ENCODE measurements at places on chromosomes 1 and 21.

- no peak for DNase-seq
These were observed 2.0 kb downstream of the SYDE2 start for GRCh38 chr1:85198864-85199263.

DNA sequence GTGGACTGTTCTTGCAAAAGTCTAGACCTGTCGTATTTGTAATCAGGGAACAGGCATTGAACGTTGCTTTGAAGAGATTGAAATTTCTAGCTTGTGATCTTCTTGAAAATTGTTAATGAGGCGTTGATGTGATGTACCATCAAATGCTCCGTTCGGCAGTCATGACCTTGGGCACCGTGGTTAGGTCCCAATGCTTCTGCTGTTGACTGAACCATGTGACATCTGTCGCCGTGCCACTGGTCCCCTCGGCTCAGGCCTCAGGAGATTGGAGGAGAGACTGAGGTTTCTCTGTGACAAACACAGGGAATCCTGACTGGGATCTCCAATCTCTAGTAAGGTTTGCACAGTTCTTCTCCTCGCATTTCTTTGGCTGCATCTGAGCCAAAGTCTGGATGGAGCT, 18.1 kb upstream of the KCNAB2 start:
- no peak for DNase-seq

DNA sequence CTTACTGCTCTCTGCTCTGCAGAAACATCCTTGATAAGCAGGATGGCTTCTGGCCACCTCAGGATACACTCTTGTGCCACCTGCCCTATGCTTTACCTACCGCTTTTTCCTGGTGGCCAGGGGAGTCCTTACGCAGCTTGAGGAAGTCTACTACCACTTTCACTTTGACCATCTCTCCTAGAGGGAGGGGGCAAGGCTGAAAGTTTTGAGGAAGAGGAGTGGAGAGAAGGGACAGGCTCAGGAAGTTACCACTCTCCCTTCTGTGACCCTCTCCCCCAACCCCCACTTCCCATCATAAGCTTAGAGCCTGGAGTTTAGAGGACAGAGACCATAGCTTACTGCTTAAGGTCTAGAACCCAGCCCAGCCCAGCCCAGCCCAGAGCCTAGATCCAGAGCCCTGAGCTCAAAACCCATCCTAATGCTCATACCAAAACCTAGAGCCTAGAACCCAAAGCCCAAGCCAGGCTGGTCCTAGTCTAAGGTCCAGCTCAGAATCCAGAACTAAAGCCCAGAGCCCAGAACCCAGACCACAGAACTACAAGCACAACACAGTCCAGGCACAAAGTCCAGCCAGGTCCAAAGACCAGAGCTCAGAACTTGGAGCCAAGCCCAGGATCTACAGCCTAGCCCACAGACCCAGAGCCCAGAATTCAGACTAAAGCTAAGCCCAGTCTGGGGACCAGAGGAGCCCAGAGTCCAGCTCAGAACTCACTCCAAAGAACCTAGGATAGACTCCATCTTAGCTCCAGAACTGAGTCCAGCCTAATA, 18.0 kb upstream of the MFSD2A start:
- DNase-seq = peak; percentile 88

DNA sequence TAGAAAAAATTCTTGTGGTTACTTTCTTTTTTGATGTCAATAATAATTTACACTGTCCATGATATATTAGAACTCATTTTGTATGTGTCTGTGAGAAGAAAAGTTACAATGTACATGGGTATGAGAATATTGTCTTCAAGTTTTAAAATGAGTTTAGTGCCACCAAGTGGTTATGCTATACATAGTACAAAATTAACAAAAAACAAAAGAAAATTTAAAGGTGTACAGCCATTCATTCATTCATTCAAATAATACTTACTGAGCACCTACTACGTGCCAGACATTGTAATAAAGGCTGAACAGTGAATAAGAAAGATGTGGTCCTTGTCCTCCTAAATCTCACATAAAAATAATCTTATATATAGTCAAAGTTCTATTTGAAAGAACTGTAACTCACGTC, 27.7 kb downstream of the UCHL5 start:
- peak; percentile 19 for DNase-seq

DNA sequence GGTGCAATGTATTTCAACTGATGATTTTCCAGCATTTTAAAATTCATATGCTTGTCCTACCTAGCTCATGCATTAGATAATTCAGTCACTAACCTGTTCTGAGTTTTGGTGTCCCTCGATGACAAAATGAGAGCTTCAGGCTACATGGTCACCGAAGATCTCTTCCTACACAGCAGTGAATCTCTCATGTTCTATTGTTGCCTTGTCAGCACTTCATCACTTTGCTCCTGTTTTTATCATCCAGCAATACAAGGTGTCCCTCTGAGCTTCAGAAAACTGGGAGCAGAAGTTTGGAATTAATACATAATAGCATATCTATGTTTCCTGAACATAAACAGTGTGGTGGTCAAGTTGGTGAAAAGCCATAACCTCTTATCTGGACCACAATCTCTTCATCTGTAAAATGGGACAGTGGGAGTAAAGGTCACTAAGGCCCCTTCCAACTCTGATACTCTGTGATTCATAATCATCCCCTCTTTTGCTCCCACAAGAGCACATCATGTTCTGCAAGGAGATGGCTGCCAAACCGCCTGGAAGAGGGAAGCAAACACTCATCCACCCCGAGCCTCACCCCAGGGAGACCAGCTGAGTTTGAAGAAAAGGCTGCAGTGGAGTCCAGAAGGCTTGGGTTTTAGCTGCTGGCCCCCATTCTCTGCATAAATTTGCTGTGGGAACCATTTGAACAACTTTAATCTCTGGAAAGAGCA, 137.9 kb upstream of the F3 start:
- DNase-seq = no peak

All from NB4 (cell line).